Dorsolateral prefrontal cortex (tissue), 122 donors: ENCODE measurements at places on chromosomes 11 and 22.
A peak's percentile ranks its signal among the peaks of the same experiment; 100 is the strongest.

DNA sequence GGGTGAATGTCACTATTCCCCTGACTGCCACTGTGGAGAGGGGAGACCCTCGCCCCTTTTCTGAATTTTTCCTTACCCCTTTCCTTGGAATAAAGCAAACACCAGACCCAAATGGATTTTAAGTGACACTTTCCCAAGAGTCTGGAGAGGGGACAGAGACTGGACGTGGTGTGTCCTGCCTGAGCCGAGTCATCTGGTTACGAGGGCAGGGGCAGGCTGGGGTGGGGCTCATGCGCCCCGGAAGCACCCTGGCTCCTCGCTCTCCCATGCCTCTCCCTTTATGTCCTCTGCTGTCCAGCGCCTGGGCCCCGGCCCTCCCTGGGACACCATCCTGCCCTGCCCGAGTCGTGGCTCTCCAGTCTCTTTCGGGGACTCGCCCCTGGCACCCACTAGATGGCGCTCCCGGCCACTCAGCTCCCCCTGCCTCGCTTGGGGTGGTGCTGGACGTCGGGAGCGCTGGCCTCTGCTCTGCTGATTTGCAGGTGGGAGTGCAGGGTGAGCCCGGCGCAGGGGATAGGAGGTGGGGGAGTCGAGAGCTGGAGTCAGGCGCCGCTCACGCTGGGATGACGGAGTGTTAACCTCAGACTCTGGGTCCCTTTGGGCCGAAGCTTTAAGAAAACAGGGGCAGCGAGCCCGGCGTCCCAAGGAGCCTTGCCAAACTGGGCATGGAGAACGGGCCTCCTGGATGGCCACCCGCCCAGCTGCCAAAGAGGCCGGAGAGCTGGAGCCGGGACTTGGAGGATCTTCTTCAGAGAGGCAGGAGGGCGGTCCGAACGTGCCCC, 89.8 kb downstream of the RPS6KA4 start:
- peak; percentile 83 for DNase-seq

GRCh38 chr11:101617735-101618332, 34.0 kb upstream of the TRPC6 start:
- no peak for DNase-seq

- DNase-seq: peak; percentile 35
Measured at GRCh38 chr11:35619116-35619854, 1.0 kb downstream of the FJX1 start.

- DNase-seq: no peak
Measured at GRCh38 chr11:59459916-59460315, 3.2 kb downstream of the OR4D6 start.

- DNase-seq: no peak
Measured at GRCh38 chr11:1845561-1846452, 7.0 kb downstream of the TNNI2 start.

GRCh38 chr22:36304429-36304828, 51.5 kb downstream of the APOL1 start:
- DNase-seq: no peak

GRCh38 chr11:35237351-35237750, 98.4 kb downstream of the CD44 start:
- no peak for DNase-seq
